ENCODE measurements at places on chromosomes 6 and 20.

DNA sequence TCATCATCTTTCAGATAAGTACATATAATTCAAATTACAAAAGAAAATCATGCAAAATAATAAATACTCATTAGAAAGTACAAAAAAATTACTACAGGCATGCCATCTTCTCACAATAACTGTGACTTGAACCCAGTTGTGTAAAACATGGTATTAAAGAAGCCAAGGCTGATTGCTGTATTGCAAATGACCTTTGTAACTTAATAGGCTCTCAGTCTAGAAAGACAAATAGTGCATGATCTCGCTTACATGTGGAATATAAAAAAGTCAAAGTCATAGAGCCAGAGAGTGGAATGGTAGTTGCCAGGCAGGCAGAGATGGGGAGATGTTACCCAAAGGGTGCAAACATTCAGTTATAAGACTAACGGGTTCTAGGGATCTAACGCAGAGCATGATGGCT, 626.1 kb downstream of the COL12A1 start:
- no peak for DNase-seq

DNA sequence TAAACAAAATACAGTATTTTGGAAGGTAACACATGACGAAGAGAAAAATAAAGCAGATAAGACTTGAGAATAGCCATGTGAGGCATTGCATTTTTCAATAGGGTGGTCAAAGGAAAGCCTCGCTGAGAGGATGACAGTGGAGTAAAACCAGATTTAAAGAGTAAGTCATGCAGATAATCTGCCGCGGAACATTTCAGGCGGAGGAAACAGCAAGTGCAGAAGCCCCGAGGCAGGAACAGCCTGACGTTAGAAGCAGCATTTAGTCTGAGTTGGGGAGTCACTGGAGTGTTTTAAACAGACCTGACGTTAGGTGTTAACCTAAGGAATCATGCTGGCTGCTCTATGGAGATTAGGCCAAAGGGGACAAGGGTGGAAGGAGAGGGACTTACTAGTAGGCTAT, 65.0 kb upstream of the VSTM2L start:
- DNase-seq = no peak

- DNase-seq = peak; percentile 6
Measured at GRCh38 chr20:59631751-59632540, 27.6 kb downstream of the PHACTR3 start.

DNA sequence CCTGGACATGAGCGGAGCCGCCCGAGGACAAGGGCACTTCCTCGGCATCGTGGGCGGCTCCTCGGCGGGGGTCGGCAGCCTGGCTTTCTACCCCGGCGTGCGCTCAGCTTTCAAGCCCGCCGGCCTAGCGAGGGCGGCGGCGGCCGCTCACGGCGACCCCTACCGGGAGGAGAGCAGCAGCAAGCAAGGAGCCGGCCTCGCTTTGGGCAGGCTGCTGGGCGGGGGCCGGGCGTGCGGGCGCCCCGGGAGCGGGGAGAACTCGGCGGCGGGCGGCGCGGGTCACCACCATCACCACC, 6.7 kb downstream of the PRDM13 start:
- no peak for DNase-seq

- DNase-seq = no peak
Measured at GRCh38 chr6:97666889-97667288, 383.9 kb upstream of the MMS22L start.

GRCh38 chr20:34037121-34037520, 43.4 kb downstream of the RALY start:
- DNase-seq = no peak

DNA sequence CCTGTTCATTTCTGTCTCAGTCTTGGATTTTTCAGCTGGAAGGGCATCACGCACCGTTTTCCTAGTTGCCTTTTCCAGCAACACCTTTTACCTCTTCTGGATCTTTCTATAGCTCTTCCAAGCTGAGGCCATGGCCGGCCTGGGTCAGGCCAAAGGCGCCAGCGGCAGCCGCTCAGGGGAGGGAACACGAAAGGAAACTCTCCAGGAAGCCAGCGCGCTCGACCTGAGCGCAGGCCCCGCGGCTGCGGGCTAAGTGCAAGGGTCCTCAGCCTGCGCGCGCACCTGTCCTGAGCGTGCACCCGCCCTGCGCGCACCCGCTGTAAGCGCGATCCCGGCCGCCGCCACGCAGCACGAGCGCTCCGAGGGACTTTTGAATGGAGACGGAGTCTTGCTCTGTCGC, 43.8 kb upstream of the TMEM181 start:
- no peak for DNase-seq

- DNase-seq = no peak
Measured at GRCh38 chr6:140401761-140402160, 1027.3 kb upstream of the CITED2 start.
